Upper lobe of right lung (tissue), 1 donor: ENCODE measurements at places on chromosomes 5 and 9. TPM values are rescaled to one million over a fixed set of nuclear protein-coding genes. Genes with fewer than 3 reads are reported as not detected.

GRCh38 chr5:56557198-56557597, 258.2 kb upstream of the MAP3K1 start:
- DNase-seq: no peak

DNA sequence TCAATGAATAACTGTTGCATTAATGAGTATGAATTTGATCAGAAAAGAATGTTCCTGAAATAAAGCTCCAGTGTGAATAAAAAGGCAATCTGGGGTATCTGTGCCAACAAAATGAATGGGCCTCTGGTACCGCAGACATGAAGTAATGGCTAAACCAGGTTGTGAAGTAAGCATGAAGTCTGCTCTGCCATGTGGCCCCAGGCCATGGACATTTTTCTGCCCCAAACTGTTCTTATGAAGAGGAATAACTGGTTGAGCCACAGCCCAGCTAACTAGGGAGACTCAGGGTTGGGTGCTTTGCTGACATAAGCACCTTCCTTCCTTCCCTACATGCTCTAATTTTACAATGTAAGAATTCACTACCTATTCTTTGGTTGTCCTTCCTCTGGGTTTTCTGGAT, 147.4 kb upstream of the LRRTM2 start:
- DNase-seq: no peak

GRCh38 chr5:67267512-67268216, 71.1 kb upstream of the CD180 start:
- no peak for DNase-seq

- DNase-seq: no peak
These were observed 216.5 kb downstream of the MCTP1 start for GRCh38 chr5:95068289-95068910.

The TMC1 gene
- not detected for total RNA-seq
